Stimulated activated CD8-positive, alpha-beta memory T cell treated with anti-CD3 and anti-CD28 coated beads, Interleukin-2, amount 100 ng/mL, for 48 hours (primary cell): ENCODE measurements at places on chromosomes 6 and 20.

DNA sequence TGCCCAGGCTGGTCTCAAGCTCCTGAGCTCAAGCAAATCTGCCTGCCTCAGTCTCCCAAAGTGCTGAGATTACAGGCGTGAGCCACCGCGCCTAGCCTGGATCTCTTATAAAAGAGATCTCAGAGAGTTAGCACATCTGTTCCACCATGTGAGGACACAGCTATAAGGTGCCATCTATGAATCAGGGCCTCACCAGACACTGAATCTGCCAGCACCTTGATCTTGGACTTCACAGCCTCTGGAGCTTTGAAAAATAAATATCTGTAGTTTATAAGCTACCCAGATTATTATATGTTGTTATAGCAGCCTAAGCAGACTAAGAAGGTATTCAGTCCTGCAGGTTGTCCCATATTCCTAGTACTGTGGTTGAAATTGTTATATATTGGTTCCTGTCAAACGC lies 33.2 kb upstream of the SHLD1 start:
- no peak for DNase-seq

DNA sequence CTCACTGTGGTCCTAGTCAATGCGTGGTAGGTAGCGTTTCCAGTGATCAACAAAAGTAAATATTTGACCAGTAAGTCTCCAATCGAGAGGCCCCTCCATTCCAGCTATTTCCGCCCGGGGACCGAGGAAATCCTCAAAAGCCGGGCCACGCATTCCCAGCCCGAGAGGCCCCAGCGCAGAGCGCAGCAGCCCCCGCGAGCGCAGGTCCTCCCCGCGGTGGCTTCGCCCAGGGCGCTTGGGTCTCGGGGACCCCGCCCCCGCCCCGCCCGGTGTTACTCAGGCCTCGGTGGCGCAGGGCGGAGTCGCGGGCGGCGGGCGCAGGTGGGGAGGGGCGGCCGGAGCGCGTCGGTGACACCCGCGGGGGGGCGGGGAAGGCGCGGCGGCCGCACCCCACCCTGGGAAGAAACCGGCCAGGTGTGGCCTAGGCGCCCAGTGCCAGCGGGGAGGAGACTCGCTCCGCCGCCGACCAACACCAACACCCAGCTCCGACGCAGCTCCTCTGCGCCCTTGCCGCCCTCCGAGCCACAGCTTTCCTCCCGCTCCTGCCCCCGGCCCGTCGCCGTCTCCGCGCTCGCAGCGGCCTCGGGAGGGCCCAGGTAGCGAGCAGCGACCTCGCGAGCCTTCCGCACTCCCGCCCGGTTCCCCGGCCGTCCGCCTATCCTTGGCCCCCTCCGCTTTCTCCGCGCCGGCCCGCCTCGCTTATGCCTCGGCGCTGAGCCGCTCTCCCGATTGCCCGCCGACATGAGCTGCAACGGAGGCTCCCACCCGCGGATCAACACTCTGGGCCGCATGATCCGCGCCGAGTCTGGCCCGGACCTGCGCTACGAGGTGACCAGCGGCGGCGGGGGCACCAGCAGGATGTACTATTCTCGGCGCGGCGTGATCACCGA lies at the start of gene DSP:
Gene DSP, plus strand, starts transcription at position 497 of the 890 bp plus-strand sequence. Its CDS starts 245 bp downstream, at position 742.
- peak; percentile 14 for DNase-seq

- DNase-seq: no peak
Measured at GRCh38 chr6:146968041-146968760, 236.0 kb upstream of the STXBP5 start.

GRCh38 chr6:127343809-127344659 lies 625 bp upstream of the ECHDC1 start:
- DNase-seq: no peak

DNA sequence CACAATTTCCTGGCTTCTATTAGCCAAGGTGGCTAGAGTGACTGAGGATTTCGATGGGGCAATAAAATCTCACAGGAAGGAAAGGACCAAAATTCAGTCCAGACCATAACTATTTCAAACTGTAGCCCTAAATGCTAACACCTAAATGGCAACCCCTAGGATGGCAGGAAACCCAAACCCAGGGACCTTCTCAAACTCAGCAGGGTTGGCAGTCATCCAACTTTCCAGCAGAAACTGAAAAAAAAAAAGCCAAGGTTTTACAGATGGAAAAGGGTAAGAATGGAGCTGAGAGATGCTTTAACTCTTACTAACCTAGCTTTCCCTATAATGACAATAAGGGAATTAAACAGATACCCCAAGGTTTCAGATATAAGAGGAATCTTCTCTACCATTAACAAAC lies 10.5 kb downstream of the IBTK start:
- DNase-seq: no peak

- DNase-seq: no peak
Measured at GRCh38 chr6:31179896-31180295, 9.4 kb upstream of the POU5F1 start.

GRCh38 chr6:23445157-23445710 lies 680.8 kb upstream of the NRSN1 start:
- DNase-seq: no peak

- DNase-seq: no peak
Measured at GRCh38 chr6:13391537-13391936, 63.2 kb upstream of the TBC1D7 start.

- no peak for DNase-seq
Measured at GRCh38 chr6:111604259-111605099, 1.2 kb downstream of the TRAF3IP2 start.

GRCh38 chr6:44921798-44922197 lies 406.3 kb upstream of the RUNX2 start:
- DNase-seq: no peak

GRCh38 chr6:160477901-160478300 lies 129.7 kb downstream of the SLC22A3 start:
- no peak for DNase-seq

DNA sequence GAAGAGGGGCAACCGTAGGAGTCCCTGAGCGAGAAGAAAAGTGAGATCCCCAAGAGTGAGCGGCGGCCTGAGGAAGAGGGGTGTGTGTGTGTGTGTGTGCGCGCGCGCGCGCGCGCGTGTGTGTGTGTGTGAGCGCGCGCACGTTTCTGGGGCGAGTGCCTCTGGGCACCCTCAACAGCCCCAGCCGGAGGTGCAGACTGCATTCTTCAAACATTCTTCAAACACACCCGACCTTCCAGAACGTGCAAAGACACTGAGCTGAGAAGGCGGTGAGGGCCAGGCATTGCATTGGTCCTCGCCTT lies 76.2 kb upstream of the FOXP4 start:
- no peak for DNase-seq

GRCh38 chr20:51917886-51918535 lies 115.7 kb upstream of the SALL4 start:
- DNase-seq: no peak

GRCh38 chr6:11992086-11992485 lies 20.0 kb upstream of the HIVEP1 start:
- DNase-seq: no peak

DNA sequence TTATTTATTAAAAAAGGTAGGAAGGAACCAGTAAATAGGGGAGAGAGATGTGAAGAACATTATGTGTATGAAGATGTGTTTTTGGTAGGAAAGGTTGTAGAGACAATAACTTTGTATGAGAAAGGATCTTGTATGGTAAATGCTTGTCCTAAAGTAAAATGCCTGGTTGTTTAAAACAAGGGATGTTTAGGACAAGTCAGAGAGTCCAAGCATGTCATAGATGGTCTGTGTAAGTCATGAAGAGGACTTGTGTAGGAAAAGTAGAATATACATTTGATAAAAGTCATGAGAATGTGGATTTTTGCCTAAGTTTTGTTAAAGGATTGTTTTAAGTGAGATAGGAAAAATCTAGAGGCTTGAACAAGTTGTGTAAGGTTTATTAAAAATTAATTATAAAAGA lies 325.1 kb downstream of the CDH26 start:
- no peak for DNase-seq

DNA sequence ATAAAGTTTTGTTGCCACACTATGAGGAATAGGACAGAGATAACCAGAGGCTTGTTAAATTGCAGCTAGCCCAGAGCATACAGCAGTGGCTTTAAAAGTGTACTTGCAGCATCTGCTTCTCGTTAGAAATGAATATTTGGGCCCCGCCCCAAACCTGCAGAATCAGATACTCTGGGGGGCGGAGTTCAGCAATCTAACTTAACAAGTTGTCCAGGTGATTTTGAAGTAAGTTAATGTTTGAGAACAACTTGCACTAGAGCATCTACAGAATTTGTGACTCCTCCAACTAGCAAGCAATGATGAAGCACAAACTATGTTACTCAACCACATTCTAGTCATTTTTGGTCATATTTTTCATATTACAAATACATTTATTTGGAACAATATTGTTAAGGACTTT lies 10.6 kb upstream of the SUPT3H start:
- DNase-seq: no peak

- no peak for DNase-seq
Measured at GRCh38 chr20:4763261-4763660, 41.6 kb downstream of the PRND start.

DNA sequence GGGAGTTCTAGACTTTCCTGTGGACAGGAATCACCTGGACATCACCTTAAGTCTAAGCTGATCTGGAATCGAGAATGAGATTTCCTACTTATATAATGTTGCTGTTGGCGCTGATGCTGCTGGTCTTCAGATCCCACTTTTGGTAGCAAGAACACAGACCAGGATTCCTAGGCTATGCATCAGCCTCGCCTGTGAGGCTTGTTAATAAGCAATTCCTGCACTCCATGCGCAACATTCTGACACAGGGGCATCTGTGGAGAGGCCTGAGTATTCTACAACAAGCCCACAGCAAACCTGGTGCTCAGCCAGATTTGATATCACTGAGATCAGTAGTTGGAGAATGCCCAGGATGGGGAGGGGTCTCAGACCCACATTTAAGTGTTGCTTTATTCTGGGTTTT lies 52.0 kb upstream of the TRIM26 start:
- DNase-seq: no peak

DNA sequence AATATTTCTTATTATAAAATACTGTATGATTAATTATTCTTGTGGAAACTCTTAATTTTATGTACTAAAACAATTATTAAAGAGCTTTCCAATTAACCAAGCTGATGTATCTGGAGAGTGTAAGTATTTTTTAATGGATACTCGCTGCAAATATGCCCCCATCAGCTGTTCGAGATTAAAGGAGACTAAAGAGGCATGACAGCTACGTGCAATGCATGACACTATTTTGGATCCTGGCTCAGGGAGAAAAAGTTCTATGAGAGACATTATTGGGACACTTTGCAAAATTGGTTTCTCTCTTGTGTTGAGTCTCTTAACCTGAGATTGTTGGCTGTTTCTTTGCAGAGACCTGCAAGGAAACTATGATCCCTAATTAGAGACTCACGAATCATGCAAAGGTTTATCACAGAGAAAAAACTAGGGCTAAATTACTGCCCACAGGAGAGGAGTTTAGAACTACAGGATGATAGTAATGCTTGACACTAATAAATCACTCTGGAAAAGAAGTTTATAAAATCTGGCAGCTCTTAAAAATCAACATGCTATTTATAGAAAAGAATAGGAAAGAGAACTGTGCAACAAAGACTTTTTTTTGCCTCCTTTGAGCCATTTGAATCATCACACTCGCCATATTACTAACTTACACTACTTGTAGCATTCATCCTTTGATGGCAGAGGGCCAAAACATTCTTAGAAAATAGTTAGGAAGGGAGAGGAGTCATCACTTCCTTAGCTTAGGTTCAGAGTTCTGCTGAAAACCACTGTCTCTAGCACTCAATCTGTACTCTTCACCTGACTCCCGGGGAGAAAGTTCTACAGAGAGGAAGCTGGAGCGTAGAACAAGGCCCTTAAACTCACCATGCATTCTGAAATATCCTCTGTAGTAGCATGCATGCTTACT lies 25.3 kb downstream of the NRN1 start:
- DNase-seq: no peak

GRCh38 chr20:1734269-1734858 lies 76.8 kb upstream of the SIRPG start:
- DNase-seq: no peak

DNA sequence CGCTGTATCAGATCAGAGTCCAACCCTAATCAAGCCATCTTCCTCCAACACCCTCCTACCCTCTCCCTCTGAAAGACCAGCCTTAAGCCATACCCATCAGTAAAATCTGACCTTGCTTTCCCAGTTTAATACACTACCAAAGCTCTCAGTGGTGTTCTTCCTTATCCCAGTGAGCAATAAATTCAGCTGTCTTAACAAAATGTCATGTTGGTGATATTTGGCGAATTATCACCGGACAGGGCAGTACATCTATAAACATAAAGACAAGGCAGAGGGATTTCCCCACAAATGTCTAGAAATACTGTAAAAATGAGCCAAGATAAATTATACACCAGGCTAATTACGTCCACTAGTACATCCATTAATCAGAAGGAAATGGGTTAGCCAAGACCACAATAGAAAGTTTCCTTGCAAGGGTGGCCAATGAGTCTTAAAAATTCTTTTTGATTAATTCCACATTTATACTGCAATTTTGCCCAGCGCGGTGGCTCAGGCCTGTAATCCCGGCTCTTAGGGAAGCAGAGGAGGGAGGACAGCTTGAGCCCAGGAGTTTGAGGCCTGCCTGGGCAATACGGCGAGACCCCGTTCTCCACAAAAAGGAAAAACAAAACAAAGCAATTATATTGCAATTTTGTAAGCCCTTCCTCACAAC lies 905 bp downstream of the RARS2 start:
- no peak for DNase-seq

DNA sequence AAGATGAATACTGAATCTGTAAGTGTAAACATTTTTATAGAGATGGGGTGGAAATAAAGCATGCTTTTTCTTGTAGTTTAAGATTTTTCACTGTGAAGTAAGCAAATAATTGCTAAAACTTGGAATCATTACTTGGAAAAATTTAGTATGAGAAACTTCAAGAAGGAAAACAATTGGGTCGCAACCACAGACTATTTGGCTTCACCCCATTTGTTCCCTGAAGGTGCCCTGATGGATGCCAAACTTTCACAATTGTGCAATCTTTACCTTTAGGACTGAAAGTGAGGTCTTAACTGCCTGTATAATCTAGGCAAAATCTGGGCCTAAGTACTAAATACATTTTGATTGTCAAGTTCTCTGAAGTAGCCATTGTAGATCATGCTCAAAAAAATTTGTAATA lies 330.1 kb downstream of the HDGFL1 start:
- no peak for DNase-seq

GRCh38 chr6:15519681-15520080 lies 143.1 kb downstream of the DTNBP1 start:
- no peak for DNase-seq

DNA sequence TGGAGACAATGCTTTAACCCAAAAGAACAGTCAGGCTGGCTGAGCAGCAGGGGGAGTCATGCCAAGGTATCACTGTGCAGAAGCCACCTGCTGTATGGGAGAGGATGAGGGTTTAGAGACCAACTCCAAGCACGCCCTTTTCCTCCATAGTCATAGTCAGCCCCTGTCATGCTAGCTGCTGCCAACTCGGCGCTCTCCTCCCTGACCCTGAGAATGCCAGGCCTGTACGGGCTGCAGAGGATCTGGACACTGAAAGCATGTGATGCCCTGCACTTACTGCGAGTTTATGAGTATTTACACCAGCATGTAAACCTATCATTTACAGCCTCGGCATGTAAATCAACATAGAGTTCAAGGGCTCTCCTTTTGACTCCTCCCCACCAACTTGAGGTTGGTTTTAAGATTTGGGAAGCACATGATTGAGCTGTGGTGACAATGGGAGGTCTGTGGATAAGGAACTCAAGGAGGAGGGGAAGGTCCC lies 11.7 kb upstream of the SCUBE3 start:
- no peak for DNase-seq

GRCh38 chr20:15823718-15824117 lies 749.5 kb downstream of the KIF16B start:
- no peak for DNase-seq

GRCh38 chr20:16555754-16556153 lies 17.5 kb downstream of the KIF16B start:
- no peak for DNase-seq
